Activated naive CD4-positive, alpha-beta T cell treated with anti-CD3 and anti-CD28 coated beads for 36 hours (primary cell): ENCODE measurements at places on chromosomes 12 and 14. TPM values are rescaled to one million over a fixed set of nuclear protein-coding genes. Genes with fewer than 3 reads are reported as not detected.

OTUB2 gene
- 1.6 TPM for total RNA-seq

GLS2 gene
- 5.5 TPM for total RNA-seq

SERPINA4 gene
- total RNA-seq: not detected

PLCZ1 gene
- not detected for total RNA-seq

TBX5 gene
- not detected for total RNA-seq

ACAD10 gene
- total RNA-seq: 19.0 TPM

PIANP gene
- 0.21 TPM for total RNA-seq

IKBIP gene
- total RNA-seq: 16.8 TPM

TMEM119 gene
- not detected for total RNA-seq

LBHD2 gene
- not detected for total RNA-seq

NGB gene
- not detected for total RNA-seq

ORAI1 gene
- 21.1 TPM for total RNA-seq

GRIP1 gene
- total RNA-seq: 2.2 TPM
